ENCODE measurements at places on chromosomes 12 and 14. TPM values are rescaled to one million over a fixed set of nuclear protein-coding genes. Genes with fewer than 3 reads are reported as not detected.

MED6 gene
- 19.6 TPM for total RNA-seq

TIMELESS gene
- total RNA-seq, result 8.3 TPM

TAS2R20 gene
- 1.1 TPM for total RNA-seq

RNASE4 gene
- total RNA-seq, result 12.4 TPM

ANKS1B gene
- total RNA-seq, result 0.20 TPM

SIX4 gene
- 0.20 TPM for total RNA-seq

GRCh38 chr14:96309896-96310330 is 53.2 kb downstream of the ATG2B start:
- DNase-seq, result peak; percentile 17

GRCh38 chr12:103884316-103884715 is 43.3 kb upstream of the NT5DC3 start:
- peak; percentile 83 for DNase-seq

DNA sequence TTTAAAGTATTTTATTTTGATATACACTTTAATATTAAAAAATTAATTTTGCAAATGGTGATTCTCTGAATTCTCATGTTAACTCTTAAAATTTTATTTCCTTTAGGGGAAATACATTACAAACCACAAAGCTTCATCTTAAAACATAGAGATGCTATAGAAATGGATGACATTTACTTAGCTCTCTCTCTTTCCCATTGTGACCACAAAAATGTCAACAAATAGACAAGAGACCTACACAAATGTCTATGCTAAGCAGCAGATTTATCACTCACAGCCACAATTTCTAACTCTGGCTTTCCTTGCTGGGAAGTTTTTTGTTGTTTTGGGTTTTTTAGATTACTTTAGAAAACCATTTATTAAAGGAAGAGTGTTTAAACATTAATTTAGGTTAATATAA is 19.9 kb upstream of the PHC1 start:
- DNase-seq, result no peak

DNA sequence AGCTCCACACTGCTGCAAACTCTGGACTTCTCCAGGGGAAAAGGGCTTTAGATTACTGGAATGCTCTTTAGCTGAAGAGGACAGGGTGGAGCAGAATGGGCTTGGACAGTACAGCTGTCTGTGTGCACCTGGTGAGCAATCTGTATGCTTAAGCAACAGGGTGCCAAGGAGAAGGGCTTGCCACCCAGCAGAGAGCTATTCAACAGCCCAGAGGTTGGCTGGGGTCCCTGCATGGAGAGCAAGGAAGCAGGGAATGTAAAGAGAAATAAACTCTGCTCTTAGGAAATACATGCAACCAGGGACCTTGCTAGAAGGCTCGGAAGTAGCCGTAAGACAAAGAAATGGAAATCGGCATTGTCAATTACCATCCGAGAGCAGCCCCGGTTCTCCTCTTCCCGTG is 53.0 kb upstream of the CORO1C start:
- DNase-seq, result no peak

- no peak for DNase-seq
Observed at GRCh38 chr12:3587402-3588013, 96.5 kb downstream of the PRMT8 start.

DNA sequence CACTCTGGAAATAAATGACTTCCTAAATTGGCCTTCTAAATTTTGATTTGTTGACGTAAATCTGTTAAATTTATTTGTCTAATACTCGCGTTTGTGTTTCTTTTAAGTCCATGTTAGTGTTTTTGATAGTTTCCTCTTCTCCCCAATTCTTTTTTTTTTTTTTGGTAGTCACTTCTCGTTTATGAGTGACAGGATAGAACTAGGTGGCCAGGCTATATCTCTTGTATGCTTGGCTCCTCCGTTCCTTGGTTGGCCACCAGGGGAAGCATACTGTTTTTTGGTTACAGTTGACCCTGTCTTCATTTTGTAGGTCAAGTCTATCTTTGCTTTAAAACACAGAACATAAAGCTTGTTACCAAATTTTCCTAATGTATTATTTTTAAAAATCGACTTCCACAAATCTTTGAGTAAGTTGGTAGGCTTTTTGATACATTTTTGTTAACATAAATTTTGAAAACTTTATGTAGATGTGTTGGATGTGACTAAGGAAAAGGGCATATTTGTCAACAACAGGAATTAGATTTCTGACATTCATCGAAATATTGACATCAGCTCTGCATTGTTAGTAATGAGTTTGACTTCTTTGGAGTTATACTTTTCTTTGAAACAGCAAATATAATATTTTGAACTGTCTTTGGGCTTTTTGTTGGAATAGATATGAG is 2.2 kb downstream of the RCOR1 start:
- DNase-seq, result peak; percentile 80

- no peak for DNase-seq
Observed at GRCh38 chr12:66716522-66716921, 37.6 kb upstream of the GRIP1 start.

GRCh38 chr12:79534029-79534867 is 156.5 kb downstream of the PAWR start:
- no peak for DNase-seq

Data from lung microvascular endothelial cell (primary cell).